ENCODE measurements at places on chromosomes 16 and 17.
A peak's percentile ranks its signal among the peaks of the same experiment; 100 is the strongest.

GRCh38 chr17:56269556-56270389 lies 116.5 kb downstream of the ANKFN1 start:
- DNase-seq = no peak

DNA sequence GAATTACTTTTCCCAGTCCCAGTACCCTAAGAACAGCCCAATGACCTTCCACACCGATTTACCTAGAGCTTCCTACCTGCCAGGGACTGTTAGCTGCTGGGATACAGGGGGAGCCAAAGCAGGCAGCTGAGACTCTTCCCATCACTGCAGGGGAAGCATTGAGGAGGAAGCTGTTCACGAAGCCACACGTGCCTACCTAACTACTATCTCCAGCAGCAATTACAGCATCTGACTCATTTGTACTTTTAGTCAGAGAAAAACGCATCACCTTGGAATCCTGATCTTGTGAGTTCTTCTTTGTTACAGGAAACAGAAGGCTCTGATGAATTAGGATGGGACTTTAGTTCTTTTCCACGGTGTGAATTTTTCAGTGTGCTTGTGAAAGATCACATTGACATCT lies 113.7 kb upstream of the DHX40 start:
- DNase-seq = no peak

- no peak for DNase-seq
Measured at GRCh38 chr16:12017558-12017957, 41.0 kb downstream of the SNX29 start.

GRCh38 chr17:81365601-81366585 lies 29.4 kb upstream of the BAHCC1 start:
- no peak for DNase-seq

- DNase-seq = no peak
Measured at GRCh38 chr17:71527311-71527710, 593.5 kb upstream of the SOX9 start.

GRCh38 chr17:69069226-69069750 lies 8.6 kb upstream of the ABCA9 start:
- no peak for DNase-seq

- DNase-seq = no peak
Measured at GRCh38 chr17:16931318-16932060, 40.4 kb downstream of the TNFRSF13B start.

GRCh38 chr16:86594721-86595120 lies 16.4 kb downstream of the FOXL1 start:
- DNase-seq = no peak

DNA sequence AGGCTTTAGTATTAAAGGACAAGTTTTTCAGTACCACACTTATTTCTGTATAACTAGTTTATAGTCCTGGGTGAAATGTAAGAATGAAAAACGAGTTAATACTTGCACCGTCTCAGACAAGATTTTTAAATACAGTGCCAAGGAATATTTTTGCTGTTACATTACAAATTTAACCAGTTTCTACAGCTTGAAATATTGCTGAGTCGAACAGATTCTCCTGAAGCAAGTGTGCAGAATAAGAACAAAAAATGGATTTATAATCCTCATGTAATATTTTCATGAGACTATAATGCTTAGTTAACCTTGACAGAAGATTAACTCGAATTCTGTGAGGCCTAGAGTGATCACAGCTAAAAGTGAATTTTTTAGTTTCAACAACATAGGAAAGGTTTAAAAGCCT lies 3.1 kb downstream of the NETO2 start:
- no peak for DNase-seq

- DNase-seq = no peak
Measured at GRCh38 chr16:30399435-30400186, 4.4 kb downstream of the ZNF48 start.

DNA sequence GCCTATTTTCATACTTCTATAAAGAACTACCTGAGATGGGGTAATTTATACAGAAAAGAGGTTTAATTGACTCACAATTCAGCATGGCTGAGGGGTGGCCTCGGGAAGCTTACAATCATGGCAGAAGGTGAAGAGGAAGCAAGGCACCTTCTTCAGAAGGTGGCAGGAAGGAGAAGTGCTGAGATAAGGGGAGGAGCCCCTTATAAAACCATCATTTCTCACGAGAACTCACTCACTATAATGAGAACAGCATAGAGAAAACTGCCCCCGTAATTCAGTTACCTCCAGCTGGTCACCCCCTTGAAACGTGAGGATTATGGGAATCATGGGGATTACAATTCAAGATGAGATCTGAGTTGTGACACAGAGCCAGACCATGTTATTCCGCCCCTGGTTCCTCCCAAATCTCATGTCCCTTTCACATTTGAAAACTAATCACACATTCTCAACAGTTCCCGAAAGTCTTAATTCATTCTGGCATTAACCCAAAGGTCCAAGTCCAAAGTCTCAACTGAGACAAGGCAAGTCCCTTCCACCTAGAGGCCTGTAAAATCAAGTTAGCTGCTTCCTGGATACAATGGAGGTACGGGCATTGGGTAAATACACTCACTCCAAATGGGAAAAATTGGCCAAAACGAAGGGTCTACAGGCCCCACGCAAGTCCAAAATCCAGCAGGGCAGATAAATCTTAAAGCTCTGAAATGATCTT lies 237.7 kb downstream of the CDH13 start:
- DNase-seq = no peak

GRCh38 chr17:47649972-47650524 lies 329 bp downstream of the KPNB1 start:
- DNase-seq = no peak

DNA sequence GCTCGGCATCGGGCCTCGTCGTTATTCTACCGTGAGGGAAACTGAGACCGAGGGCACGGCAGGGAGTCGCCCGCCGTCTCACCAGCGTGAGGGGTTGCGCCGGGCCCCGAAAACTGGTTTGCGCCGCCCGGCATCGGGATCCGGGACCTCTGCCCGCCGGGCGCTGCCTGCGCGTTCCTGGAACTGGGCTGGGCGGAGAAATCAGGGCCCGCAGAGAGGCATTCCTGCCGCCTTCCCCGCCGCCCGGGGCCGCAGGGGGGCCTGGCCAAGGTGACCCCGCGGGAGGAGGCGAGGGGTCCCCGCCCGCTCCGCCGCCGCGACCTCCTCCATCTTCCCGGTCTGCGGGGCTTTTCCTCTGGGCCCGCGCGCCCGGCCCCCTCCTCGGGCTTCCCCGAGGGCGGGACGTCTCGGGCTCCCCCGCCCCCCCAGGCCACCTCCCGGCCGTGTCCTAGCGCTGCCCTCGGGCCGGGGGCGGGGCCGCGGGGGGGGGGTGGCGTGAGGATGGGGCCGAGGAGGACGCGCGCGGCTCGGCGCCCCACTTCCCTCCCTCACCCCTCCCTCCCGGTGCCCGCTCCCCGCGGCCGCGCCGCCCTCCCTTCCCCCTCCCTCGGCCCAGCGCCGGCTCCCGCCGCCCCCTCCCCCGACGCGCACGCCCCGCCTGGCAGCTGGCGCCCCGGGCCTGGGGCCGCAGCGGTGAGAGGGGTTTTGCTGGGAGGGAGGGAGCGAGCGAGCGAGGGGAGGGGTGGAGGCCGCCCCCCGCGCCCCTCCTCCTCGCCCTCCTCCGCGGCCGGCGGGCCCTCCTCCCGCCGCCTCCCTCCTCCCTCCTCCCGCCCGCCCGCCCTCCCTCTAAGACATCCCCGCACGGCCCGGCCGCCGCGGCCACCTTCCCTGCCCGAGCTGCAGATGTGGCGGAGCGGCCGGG lies at the start of gene GLIS2:
Gene GLIS2 (plus strand): TSS at position 882 of the 922 bp plus-strand sequence. CDS start 16,214 bp downstream, outside the sequence.
- DNase-seq = peak; percentile 68

DNA sequence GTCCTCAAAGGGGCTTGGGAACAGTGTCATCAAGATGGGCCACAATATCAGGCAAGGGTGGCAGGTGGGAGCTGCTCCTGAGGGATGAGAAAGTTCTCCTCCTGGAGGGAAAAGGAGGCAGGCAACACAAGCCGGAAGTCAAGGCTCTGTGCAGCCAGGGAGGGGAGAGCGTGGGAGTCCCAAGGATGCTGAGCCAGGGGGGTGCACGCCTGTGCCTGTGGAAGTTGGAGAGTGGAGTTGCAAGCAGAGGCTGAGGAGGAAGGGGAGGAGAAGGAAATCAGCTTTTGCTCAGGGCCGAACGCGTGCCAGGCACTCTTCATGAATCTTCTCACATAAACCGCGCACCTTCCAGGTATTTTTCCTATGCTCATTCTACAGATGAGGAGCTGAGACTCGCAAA lies 7.4 kb upstream of the SLC13A2 start:
- peak; percentile 42 for DNase-seq

DNA sequence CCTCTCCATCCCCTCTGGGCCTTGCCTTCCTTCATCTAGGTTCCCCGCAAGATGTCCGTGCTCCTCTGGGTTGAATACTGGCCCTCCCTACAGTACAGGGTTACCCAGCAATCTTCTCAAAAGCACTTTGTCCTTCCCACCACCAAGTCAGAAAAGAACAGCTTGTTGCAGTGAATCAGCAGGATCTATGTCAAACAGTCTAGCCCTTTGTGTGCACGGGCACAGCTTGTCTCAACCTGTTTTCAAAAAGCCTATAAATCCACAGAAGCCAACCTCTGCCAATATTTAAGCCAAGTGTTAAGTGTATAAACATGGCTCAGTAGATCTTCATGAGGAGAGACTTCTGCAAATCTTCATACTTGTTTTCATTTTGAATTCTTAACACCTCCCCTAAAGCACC lies 25.2 kb downstream of the C17orf67 start:
- no peak for DNase-seq

- DNase-seq = no peak
Measured at GRCh38 chr17:57341611-57342540, 85.6 kb downstream of the MSI2 start.

DNA sequence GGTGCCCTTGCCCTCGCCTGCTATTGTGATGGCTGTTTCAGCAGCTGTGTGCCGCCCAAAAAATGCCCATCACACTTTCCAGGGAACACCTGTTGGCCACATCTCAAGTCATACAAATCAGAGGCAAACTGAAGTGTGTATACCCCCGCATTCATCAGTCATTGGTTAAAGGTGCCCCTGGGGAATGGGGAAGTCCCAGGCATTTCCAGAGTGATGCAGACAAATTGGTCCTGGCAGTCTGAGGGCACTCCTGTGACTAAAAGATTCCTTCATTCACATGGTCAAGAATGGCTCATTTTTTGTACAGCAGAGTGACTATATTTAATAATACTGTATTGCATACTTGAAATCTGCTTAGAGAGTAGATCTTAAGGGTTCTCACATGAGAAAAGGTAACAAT lies 102.9 kb upstream of the TMEM97 start:
- DNase-seq = no peak

GRCh38 chr17:19948116-19948943 lies 29.3 kb downstream of the AKAP10 start:
- no peak for DNase-seq

- DNase-seq = no peak
Measured at GRCh38 chr16:9437115-9437514, 345.7 kb downstream of the HAPSTR1 start.

DNA sequence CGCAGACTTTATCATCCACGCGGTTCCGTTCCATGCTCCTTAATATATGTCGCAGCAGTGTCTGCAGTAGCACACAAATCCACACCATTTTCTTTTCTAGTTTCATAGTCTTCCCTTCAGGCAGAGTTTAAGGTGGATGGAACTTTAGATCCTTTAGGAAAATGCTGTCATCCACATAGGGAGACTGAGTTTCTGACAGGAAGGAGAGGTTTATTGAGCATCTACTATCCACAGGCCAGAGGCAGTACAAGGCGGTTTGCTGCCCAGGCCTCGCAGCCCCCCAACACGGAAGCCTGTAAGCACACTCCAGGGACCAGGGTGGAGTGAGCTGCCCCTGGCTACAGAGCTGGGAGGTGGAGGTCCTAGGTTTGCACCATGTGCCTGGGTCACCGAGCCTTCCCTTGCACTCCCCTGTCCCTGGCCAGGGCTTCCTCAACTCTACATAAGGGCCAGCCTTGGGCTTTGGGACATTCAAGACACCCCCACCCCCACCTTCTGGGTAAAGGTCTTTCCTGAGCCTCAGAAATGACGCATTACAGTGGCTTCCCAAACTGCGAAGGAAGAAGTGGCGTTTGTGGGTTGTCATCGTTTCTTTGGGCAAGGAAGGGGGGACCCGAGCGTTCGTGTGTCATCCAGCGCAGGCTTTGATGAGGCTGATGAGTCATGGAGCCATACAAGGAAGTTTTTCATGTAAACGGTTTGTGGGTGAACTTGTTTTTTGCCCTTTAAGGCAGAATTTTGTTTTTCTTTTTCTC lies 146.5 kb upstream of the PLCG2 start:
- peak; percentile 84 for DNase-seq

- no peak for DNase-seq
Measured at GRCh38 chr16:88911136-88911945, 44.9 kb upstream of the PABPN1L start.

GRCh38 chr16:515939-516226 lies 11.6 kb upstream of the CAPN15 start:
- no peak for DNase-seq

- no peak for DNase-seq
Measured at GRCh38 chr17:30170415-30170987, 53.9 kb downstream of the NSRP1 start.

DNA sequence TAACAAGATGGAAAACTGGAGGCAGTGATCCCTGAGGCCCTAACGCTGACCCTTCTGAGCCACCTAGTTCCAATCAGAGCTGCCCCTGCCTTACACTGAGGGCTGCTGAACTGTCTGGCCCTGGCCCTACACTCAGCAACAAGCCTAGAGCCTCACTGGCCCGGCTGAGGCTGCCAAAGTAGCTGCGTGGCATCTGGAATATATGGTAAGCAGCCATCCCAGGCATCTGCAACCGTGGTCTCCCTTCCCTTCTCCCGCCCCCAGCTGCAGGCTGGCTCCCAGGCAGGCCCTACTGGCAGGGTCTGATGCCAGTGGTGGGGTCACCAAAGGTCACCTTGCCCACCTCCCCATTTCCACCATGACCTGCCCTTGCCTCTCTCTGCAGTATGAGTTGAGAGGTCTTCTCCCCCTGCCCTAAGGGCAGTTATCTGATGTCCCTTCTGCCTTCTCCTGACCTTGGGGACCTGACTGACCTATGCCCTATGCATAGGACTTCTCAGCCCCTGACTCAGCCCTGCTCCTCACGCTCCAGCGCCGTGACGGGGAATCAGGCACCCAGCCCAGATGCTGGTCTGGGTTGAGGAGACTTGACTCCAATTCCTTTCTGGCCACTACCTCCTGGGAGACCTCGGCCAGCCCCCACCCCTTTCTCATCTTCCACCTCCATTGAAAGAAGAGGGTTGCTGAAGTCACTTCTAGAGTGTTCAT lies 45.3 kb downstream of the CPNE2 start:
- no peak for DNase-seq

DNA sequence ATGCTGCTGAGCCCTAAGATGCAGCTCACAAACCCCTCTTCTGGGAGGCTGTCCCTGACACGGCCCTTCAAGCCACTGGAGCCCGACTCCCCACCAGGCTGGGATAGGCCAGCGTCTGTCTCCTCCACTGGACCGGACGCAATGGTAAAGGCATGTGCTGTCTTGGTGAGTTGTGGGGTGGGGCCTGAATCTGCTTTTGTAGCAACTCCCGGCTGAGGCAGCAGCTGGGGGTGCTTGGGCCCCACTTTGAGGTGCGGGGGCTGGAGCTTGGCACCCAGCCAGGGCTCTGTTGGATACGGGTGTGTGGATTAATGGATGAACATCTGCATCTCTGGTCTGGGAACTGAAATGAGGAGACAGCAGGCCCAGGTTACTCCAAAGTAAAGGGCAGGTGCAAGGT lies 3.5 kb upstream of the NLRC3 start:
- no peak for DNase-seq

- DNase-seq = peak; percentile 90
Measured at GRCh38 chr17:78176548-78177025, 8.2 kb downstream of the SYNGR2 start.
